ENCODE measurements at places on chromosomes 11 and 22. TPM values are rescaled to one million over a fixed set of nuclear protein-coding genes. Genes with fewer than 3 reads are reported as not detected.

Gene BIK
- total RNA-seq = not detected

Gene TOMM22
- 39.2 TPM for total RNA-seq

Gene NPAS4
- 7.0 TPM for total RNA-seq

Gene SESN3
- 34.9 TPM for total RNA-seq

Gene PLEKHB1
- total RNA-seq = 10.5 TPM

Gene PIH1D2
- 1.4 TPM for total RNA-seq

Gene UBQLN3
- total RNA-seq = 0.71 TPM

Gene MMP27
- not detected for total RNA-seq

Gene ZP1
- total RNA-seq = not detected

DNA sequence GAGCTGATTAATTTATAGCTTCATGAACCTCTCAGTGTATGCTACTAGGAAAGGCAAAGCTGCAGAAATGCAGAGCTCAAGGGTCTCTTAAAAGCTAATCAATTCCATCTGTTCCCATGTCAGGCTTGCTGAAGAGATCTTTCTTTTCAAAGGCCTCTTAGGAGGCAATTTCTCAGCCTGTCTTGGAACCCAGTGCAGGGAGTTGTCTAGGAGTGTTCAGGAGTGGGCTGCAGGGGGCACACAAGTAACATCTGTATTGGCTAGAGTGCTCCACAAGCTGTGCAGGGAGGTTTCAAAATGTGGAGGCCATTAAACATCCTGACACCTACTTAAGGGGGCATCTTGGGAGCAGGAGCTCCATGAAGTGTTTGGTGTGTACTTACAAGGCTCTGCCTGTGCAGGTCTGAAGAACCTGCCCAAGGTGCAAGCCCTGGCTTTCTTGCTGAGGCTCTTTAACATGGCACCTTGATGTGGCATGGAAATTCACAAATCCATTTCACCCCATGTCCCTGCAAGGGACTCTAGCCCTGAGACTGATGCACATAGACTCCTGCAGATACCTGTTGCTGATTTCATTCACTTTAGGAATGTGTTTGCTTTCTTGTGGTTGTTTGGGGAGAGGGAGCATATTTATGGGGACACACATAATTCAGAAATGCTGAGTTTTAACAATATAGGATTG, 134.7 kb downstream of the ME3 start:
- DNase-seq = no peak

GRCh38 chr22:21939461-21939913, 13.2 kb downstream of the PPM1F start:
- no peak for DNase-seq

DNA sequence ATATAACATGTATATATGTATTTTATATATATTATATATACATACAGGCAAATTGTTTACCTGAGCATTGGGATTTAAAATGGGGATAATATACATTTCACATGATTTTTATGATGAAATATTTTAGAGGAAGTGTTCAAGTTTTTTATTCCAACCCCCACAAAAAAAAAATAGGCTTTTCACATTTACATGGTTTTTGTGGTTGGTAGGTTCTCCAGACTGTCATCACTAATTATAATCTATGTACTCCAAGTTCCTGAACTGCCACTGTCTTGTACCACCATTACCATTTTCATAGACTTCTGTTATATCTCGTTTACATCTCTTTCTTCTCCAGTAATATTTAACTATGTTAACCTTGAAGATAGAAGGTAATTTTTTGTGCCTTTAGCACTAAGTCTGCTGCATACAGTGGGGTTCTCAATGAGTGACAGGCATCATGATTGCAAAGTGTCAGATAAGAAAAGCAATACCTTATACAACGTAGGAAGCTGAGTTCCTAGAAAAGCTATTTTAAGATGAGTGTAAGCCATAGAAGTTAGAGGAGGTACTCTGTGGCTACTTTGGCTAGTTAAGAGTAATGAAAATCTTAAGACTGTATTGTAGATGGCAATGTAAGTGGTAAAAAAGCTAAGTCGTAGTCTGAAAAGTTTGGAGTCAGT, 5.2 kb downstream of the TMEM126A start:
- no peak for DNase-seq

DNA sequence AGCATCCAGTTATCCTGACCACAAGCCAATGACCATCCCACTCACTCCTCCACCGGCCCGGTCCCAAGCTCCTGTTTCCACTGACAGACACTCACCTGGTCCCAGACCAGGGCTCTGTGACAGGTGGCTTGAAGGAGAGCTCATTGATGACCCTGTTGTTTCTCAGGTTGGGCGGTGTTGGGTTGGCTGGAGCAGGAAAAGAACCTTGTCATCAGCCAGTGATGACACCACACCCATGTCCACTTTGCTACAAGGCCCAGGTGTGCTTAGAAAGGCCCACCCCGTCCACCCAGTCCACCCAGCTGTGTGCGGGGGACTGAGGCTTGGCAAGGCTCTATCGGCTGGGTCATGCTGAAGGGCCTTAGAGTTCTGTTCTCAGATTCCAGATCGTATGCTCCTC, 42.9 kb downstream of the GAB4 start:
- no peak for DNase-seq

DNA sequence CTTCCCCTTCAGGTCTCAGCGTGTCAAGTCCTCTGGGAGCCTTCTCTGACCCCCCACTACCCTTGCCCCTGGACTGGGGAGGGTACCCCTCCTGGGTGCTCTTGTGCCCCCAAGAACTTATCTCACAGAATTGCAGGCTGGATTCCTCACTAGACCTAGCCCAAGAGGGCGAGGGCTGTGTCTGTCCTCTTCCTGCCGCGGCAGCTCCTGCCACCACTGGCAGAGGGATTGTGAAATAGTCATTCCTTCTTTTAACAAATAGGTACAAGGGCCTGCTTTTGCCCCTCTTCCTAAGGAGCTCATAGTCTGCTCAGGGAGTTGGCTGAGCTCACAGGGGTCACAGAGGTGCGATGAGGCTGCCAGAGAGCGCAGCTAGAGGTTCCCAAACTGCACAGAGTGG, 5.5 kb downstream of the RAB36 start:
- DNase-seq = no peak

GRCh38 chr22:41410311-41410751, 28.6 kb downstream of the TEF start:
- no peak for DNase-seq

- DNase-seq = no peak
Observed at GRCh38 chr11:67345920-67346819, 7.2 kb downstream of the POLD4 start.

DNA sequence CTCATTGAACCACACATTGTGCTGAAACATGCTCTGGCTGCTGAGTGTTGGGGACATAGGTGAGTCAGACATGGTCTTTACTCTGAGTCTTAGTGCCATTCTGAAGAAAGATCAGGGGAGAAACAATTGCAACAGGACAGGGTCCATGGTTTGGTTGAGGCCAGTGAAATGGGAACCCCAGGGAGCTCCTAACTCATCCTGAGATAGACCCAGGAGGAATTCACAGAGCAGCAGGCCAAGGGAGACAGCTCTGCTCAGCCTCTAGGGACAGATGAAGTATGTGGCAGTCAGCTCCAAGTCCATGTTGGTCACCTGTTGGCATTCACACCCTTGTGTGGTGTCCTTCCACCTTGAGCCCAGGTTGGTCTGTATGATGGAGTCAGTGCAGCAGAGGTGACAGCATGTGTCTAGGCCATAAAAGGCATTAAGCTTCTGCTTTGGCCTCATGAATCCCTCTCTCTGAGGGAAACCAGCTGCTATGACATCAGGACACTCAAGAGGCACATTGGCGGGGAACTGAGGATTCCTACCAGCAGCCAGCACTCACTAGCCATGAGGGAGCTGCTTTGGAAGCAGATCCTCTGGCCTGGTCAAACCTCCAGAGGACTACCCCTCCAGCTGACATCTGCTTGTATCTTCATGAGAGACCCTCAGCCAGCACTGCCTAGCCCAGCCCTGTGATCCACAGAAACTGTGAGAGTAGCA, 50.3 kb upstream of the MYEOV start:
- no peak for DNase-seq

GRCh38 chr11:118996926-118997626, 862 bp upstream of the CENATAC start:
- DNase-seq = no peak

GRCh38 chr22:45709866-45710265, 38.2 kb downstream of the ATXN10 start:
- no peak for DNase-seq

- DNase-seq = no peak
Observed at GRCh38 chr11:86706338-86707131, 34.1 kb upstream of the ME3 start.

GRCh38 chr11:95690100-95690499, 99.5 kb downstream of the FAM76B start:
- no peak for DNase-seq

DNA sequence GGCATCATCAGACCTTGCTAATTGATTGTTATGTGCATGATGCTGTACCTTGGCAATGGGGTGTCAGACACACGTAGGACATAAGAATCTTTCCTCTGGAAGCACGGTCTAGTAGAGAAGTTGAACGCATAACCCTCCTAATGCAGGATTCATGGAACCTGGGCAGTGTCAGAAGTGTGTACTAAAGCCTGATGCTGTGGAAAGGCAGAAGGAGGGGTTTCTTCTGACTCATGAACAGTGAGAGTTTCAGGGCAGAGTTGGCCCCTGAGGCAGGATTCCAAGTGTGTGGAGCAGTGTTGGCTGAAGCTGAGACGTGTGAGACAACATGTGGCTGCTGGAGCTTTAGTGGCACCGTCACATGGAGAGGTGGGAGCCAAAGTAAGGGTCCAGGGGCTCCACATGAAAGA, 3.5 kb downstream of the PANX1 start:
- DNase-seq = peak; percentile 85

DNA sequence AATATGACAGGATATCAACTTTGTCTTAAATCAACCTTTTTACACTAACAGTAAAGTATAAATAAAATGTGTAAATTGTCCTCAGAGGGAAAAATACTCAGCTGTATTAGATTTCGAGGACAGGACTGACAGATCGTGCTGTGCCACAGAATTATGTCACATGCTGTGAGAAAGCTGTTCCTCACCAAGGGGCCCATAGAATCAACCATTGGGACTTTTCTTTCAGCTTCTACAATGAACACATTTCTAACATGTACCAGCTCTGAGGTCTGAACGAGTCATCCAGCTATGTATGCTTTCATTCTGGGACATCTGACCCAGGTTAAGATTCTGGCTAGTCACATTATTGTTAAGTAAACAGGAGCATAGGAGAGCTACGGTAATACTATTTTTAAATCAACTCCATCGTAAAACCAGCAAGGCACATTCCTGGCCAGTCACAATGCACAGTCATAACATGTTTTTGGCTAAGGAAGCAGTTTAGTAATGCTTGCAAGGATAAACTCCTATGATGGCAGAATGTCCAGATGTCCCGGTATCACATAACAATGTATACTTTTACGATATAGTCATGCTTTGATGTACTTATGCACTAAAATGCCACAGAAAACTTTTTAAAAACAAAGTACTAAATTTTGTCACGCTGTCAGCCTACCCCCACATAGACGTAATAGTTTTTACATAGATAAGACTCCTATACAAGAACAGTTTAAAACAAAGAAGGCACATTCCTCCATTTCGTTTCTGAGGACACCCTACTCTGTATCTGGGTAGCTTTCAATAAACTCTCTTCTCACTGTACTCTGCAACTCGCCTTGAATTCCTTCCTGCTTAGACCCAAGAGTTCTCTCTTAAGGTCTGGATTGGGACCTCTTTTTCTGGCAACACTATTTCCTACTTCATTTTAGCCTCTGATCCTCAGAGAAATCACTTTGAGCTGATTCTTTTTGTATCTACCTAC, 27.4 kb downstream of the ZNF214 start:
- DNase-seq = no peak

GRCh38 chr11:10379871-10380568, 75.0 kb upstream of the AMPD3 start:
- DNase-seq = no peak

DNA sequence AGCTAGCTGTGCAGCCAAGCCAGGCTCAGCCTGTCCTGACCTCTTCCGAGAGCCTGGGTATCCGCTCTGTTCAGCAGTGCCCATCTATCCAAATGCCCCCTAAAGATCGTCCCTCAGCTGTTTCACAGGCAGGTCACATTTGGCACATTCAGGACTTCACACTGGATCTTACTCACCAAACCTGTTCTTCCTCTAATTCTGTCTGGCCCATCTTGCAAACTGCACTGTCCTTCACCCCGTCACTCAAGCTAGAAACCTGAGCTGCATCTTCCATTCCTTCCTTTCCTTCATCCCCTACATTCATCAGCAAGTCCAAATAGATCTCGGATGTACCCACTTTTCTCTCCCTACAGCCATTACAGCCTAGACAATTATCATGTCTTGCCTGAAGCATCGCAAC, 60.7 kb upstream of the CSNK2A3 start:
- DNase-seq = no peak

DNA sequence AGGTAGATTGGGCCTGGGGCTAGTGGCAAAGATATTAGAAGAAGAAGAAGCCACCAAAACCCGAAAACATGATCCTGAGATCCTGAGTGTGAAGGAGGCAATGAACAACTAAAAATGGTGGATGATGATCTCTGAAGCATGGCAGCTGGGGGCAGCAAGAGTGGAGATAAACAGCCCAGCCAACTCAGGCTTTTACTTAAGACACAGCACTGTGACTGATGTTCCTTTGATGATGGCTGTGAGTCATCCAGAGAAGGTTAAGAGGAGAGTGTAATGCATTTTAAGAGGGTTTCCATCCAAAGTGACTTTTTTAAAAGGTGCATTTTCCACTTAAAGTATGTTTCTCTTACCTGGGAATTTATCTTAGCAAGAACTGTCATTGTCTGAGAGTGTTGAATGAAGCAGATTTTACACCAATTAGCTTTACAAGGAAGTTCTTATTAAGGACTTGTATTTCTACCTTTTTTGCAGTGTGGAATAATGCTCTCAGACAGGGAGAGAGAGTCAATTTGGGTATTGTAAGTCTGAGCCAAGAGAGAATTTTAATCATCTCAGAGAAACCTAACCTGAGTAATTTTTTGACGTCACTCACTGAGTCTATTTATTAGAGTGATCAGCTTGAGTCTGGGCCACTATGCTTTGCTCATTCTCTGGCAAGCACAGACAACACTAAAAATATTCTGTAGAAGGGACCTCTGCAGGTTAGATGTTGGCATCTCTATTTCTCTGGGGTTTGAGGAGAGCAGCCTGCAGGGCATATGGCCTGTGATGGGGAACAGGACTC, 14.1 kb upstream of the CALCB start:
- no peak for DNase-seq

DNA sequence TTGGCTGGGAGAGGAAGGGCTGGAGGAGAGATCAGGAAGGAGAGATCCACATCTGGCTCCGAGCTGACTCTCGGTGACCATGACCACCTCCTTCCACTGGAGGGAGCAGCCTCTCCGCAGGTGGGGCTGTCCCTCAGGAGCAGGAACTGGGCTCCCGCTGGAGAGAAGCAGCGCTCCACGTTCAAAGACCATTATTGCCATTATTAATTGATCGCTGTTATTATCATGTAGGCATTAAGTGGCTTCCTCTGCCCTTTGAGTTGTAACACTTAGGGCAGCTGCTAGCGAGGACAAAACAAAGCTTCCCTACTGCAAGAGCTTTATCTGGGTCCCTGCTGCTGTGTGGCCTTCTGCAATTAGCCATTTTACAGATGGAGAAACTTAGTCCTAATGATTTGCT, 251.9 kb downstream of the ST3GAL4 start:
- no peak for DNase-seq

GRCh38 chr22:36641902-36642640, 61.5 kb downstream of the CACNG2 start:
- DNase-seq = no peak

- DNase-seq = no peak
Observed at GRCh38 chr11:45560155-45560912, 105.1 kb downstream of the CHST1 start.

GRCh38 chr11:15371533-15371932, 256.8 kb downstream of the INSC start:
- no peak for DNase-seq

GRCh38 chr11:73024639-73025038, 117.5 kb downstream of the FCHSD2 start:
- DNase-seq = no peak

GRCh38 chr22:20656902-20657836, 116.7 kb upstream of the SERPIND1 start:
- DNase-seq = no peak
